ENCODE measurements at places on chromosomes 16 and 17.

- peak; percentile 69 for DNase-seq
Measured at GRCh38 chr17:59105852-59106462, 723 bp downstream of the TRIM37 start.

- DNase-seq: no peak
Measured at GRCh38 chr17:5437721-5438317, 1.1 kb downstream of the C1QBP start.

- no peak for DNase-seq
Measured at GRCh38 chr16:17160920-17161431, 309.8 kb downstream of the XYLT1 start.

- no peak for DNase-seq
Measured at GRCh38 chr16:89322321-89323119, 105.0 kb downstream of the ZNF778 start.

DNA sequence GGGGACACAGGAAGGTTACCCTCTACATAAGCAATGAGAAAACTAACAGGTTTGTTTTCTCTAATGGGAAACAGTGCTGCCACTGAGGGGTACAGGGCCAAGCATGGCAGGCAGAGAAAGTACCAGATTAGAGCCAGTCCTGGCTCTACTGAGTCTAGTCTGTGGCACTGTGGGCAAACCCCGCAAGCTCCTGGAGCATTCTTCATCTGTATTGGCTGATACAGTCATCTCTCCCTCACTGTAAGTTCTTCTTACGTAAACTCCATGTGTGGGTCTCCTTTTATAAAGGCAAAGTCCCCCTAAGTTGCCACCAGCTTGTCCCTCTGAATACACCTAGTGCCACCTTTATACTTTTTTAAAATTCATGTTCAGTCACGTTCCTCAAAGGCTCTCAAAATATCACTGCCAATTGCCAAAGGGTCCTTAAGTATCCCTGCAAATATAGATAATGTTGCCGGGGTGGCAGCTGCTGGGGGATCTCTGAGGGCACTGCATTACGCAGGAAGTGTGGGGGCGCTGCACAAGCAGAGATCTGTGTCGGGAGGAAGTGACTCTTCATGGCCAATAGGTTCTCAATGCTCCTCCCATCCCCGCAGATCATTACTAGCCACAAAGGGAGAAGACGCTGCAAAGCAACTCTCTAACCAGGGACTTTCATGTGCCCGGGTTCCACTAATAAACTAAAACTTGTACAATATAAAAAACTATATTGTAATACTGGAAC lies 18.8 kb downstream of the XPO6 start:
- peak; percentile 79 for DNase-seq

GRCh38 chr16:21685034-21685455 lies 21.3 kb downstream of the OTOA start:
- no peak for DNase-seq

- no peak for DNase-seq
Measured at GRCh38 chr17:72930031-72930430, 162.5 kb downstream of the SLC39A11 start.

- no peak for DNase-seq
Measured at GRCh38 chr17:37429453-37429852, 22.8 kb downstream of the TADA2A start.

DNA sequence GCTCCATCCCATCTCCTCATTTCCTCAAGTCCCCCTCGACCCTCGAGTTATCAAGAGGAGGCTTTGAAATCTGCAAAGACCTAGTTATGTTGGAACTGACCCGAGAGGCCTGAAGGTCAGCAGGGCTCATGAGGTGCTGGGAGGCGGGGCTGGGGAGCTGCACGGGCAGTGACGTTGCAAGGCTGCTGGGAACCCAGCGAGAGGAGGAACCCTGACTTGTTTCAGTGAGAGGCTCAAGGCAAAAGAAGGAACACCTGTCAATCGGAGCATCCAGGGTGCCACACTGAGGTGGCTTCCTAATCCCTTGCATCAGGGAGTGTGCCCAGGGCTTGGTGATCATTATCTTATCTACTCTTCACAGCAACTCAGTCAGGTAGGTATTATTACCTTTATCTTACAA lies 86.9 kb downstream of the CDH11 start:
- DNase-seq: no peak

DNA sequence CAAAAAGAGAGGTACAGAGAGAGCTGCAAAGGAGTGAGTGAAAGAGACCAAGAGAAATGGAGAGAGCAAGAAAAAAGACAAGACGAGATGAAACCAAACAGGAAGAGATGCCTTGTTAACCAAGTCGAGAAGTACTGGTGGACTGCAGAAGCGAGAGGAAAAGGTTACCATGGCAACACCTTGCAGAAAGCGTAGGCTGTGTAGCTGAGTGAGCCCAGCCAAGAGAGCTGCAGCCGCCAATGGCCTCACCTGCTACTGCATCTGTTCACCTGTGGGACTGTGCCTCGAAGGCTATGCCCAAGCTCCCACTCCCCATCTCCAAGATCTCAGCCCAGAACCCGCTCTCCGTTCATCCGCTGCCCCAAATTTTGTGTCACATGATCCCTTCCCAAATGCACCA lies 161.3 kb downstream of the SLC39A11 start:
- DNase-seq: no peak

DNA sequence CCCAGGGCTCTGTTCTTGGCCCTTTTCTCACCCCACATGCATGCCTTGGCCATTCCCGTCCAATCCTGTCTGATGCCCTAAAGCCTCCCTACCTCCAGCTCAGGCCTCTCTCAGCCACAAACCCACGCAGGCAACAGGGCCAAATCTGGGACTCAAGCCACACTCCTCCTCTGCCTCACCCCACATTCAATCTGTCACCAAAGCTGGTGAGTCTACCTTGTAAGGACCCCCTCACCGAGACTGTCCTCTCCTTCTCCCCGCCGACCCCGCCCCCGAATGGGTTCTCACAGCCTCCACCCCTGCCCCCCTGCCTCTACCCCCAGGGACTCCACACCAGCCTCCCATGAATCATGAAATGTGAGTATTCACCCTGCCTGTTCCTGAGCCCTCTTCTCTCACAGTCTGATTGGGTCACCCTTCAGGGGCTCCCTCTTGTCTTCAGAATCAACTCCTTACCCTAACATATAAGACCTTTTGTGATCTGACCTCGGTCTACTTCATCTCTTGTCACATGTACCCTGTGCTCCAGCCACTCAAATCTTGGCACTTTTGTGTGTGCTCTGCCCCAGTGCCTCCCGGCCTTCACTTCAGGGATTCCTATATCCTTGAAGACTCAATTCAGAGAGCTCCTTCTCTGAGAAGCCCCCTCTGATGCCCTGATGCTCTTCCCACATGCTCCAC lies 10.7 kb downstream of the EPOP start:
- no peak for DNase-seq

- DNase-seq: no peak
Measured at GRCh38 chr16:11576427-11577289, 10.1 kb downstream of the LITAF start.

- DNase-seq: no peak
Measured at GRCh38 chr16:69404275-69404805, 18.5 kb upstream of the TERF2 start.

DNA sequence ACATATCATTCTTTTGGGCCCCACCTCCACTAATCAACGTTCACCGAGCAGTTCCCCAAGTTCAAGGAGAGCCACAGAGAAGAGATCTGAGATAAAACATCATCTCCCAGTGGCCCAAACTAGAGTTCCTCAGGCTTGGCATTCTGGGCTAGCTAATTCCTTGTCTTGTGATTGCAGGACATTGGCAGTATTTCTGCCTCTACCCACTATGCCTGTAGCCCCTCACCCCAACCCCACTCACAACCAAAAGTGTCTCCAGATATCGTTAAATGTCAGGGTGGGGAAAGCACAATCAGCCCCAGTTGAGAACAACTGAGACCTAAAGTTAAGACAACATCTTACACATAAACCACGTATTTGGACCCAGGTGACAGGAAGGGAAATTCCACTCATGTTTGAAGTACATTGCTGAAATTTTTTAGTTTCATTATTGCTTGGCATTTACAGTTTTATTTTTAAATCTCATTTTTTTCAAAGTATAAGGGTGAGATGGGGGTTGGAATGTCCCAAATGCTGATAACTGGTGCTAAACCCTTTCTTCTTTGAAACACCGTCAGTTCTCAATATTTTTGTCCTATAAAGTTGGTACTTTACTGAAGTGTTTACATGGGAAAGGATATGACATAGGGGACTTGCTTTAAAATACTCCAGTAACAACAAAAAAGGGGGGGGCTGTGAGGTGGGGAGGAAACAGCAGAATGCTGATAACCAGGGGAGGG lies 13.6 kb downstream of the ZC3H7A start:
- no peak for DNase-seq

- DNase-seq: no peak
Measured at GRCh38 chr17:73011016-73011486, 81.4 kb downstream of the SLC39A11 start.

DNA sequence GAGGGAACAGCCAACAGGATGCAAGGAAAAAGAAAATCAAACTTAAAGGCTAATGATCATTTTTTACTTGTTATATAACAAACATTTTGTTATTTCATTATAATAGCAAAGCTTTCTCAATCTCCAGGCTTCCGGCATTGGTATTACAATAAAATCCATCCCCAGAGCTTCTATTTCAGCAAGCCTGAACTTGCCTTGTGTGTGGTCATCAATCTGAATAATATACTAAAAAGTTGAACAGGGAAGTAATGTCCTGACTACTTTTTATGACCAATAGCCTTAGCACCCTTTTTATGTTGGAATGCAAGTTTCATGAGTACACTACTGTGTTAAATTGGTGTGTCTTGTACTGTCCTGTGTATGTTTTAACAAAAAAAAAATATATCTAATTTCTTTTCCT lies 27.1 kb upstream of the VWA3A start:
- DNase-seq: no peak

DNA sequence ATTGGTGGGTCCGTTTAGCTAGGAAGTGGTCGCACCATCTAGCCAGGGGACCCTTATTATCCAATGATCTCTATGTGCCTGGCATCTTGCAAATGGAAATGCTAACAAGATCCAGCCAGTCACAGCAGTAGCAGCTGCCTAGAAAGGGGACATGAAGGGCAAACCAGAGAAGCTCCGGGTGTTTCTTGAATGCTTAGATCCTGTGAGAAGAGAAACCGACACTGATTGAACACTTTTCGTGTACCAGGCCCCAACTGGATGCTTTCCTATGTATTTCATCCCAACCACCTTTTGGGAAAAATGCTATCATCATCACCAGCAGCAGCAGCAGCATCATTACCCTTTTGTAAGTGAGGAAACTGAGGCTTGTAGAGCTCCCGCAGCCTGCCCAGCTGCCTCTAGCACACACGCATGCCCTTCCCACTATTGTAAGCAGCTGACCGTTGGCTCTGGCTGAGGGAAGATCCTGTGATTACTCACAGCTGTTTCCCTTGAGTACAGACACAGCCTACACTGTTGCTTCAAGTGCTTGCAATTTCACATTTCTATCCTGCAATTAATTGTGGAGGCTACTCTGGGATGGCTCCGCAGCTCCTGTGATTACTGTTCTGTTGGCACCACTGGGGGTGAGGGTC lies 180.7 kb upstream of the CACNG5 start:
- no peak for DNase-seq

DNA sequence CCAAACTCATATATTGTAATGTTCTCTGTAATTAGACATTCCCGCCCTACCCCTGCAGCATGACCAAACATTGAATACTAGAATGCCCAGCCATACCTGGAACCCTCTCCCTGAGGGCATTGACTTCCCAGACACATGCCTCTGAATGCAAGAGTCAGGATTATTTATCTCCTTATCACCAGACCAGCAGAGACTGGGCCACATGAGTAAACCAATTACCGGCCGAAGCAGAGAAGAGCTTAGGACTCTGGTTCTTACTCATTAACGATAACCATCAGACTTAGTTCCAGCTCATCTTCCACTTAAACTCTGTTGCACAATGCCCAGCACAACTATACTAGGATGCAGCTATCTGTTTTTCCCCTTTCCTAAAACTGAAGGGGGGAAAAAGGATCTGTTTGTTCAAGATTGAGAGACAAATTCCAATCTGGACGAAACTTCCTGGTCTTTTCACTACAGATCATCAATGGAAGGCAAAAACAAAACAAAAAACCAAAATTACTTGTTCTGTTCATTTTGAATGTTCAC lies 88.2 kb upstream of the CORO6 start:
- DNase-seq: no peak

DNA sequence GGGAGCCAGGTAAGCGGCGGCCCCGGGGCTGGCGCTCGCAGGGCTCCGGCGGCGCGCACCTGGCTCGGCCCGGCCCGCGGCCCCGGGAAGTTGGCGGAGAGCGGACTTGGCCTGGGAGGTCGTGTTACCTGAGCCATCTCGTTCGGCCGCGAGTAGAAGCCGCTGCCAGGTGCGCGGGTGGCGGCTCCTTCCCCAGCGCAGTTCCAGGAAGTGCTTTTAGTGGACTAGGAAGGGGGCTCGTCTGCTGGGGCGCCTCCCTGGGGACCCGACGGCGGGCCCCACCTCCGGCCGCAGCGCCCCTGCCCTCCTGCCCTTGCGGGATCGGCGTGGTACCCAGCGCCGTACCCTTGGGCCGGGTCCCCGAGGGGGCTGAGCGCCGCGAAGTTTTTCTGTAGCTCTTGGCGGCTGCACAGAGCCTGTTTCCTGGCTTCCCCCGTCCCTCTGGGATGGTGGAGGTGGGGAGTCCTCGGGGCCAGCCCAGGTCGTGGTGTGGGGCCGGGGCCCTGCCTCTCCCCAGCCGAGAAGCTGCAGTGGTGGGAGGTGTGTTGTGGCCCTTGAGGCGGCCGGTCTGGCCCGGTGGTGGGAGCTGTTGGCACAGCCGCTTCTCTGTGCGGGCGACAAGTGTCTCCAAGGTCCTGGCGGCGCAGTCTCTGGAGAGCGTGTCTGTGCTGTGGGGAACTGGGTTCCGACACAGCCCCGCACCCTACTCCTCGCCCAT lies 96.9 kb downstream of the RAB11FIP4 start:
- peak; percentile 12 for DNase-seq

DNA sequence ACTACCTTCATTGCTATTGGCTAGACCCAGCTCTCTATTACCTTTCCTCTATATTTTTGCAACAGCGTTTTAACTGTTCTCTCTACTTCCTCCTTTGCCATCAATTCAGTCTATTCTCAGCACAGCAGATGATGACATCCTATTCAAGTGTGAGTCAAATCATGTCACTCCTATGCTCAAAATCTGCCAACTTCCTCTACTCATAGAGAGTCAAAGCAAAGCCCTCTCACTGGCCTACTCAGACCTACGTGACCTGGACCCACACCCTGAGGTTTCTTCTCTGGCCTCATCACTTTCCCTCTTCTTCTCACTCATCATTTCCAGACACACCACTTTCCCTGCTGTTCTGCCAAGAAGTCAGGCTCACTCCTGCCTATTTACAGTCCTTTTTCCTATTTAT lies 289.0 kb upstream of the AXIN2 start:
- DNase-seq: no peak

DNA sequence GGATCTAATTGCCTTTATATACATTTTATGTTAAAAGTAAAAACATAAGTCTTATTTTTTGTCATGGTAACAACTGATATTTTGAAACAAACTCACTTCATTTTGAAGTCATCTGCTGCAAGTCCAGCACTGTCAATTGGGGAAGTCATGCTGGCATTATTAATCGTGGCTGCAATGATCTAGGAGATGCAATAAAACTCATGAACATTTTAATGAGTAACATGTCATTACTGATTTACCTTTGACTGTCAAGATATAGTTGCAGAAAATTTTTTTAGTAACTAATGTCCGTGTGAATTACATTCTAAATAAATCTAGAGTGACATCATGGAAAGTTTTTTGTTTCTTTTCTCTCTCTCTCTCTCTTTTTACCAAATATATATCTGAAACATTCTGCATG lies 17.3 kb upstream of the KRT24 start:
- DNase-seq: no peak

Measured in stimulated activated CD4-positive, alpha-beta T cell treated with anti-CD3 and anti-CD28 coated beads, Interleukin-4, amount 100 ng/mL, for 4 hours (primary cell).